ENCODE measurements at places on chromosomes 13 and 19. TPM values are rescaled to one million over a fixed set of nuclear protein-coding genes. Genes with fewer than 3 reads are reported as not detected.

The C2CD4C gene
- total RNA-seq: not detected

The VSTM2B gene
- not detected for total RNA-seq

The ZNF486 gene
- total RNA-seq: 11.9 TPM

The KCTD12 gene
- total RNA-seq: 2.4 TPM

The GJB2 gene
- 4.0 TPM for total RNA-seq

The UHRF1 gene
- 154 TPM for total RNA-seq

The HIF3A gene
- total RNA-seq: not detected

The CD22 gene
- total RNA-seq: 0.41 TPM

The SELENOV gene
- total RNA-seq: not detected

The CNN1 gene
- not detected for total RNA-seq

Measured in activated CD8-positive, alpha-beta memory T cell treated with anti-CD3 and anti-CD28 coated beads, Interleukin-2, amount 10 ng/mL, durations not matched to agents 7 days and 5 days (primary cell).